Gastroesophageal sphincter (tissue), 4 donors: ENCODE measurements at places on chromosomes 1 and 21.

DNA sequence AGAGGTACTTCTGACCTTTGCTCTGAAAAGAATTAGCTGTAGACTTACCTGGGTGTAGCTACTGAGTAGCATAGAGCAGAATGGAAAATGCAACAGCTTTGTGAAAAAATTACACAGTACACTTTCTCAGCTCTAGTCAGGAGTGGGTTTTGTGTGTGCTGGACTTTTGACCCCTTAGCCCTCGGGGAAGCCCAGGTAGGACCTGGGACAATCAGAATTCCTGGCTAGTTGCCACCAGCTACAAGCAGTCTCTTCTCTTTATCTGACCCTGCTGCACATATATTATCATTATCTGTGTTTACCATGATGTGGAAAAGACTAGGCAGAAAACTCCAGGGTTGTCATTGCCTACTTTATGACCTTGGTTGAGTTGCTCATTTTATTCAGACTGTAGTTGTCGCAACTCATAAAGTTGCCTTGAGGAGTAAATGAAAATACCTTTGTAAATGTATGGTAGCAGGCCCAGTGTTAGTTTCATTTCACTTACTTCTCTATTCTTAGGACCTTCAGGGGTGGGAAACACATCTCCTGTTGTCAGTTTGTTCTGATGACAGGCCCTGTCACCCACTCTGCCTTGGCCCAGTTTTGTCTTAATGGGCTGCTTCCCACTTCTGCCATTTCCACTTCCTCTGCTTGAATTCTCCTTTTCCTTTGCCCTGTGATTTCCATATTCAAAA, 5.4 kb downstream of the NEK7 start:
- no peak for ATAC-seq

- no peak for ATAC-seq
Measured at GRCh38 chr1:89484092-89485038, 40.3 kb upstream of the LRRC8B start.

- ATAC-seq = no peak
Measured at GRCh38 chr21:31735511-31735992, 3.6 kb upstream of the SCAF4 start.

DNA sequence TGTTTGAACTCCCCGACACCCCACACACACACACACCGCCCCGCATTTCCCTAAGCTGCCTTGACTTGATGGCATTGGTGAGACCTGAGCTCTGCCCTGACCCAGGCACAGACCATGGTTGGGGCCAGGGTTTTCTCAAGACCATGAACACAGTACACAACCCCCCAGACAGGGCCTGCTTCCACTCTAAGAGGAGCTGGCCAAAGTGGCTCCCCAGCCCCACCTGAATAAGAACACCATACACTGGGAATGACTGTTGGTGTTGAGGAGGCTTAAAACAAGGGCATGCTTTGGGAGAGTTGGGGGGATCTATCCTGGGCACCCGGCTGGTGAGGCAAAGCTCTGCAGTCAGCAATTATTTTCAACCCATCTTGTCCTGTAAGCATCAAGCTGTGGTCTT, 77.6 kb upstream of the SYT6 start:
- no peak for ATAC-seq

DNA sequence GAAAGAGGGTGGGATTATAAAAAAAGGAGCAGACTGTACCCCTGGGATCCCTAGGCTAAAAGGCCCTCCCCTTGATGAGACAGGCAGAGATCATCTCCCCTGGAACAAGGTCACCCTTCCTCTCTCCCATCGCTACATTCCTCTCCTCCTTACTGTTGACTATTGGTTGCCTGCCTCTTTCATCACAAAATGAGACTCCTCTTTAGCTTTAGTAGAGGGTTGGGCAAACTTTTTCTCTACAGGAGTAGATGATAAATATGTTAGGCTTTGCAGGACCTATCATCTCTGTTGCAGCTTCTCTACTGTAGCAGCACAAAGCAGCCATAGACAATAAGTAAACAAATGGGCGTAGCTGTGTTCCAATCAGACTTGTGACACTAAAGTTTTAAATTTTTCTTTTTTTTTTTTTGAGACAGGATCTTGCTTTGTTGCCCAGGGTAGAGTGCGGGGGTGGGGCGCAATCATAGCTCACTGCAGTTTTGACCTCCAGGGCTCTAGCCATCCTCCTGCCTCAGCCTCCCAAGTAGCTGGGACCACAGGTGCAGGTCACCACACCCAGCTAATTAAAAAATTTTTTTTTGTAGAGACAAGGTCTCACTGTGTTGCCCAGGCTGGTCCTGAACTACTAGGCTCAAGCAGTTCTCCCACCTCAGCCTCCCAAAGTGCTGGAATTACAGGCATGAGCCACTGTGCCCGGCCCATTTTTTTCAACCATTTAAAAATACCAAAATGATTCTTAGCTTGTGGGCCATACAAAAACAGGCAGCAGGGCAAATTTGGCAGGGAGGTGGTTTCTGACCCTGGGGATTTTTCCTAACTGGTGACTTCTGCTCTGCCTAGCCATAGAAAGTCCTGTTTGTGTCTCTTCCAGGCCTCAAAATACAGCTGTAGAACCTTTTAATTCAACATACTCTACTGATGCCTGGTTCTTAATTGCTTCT, 15.1 kb downstream of the MCL1 start:
- no peak for ATAC-seq

- no peak for ATAC-seq
Measured at GRCh38 chr1:157626099-157626498, 28.2 kb upstream of the FCRL4 start.

- ATAC-seq = no peak
Measured at GRCh38 chr1:166819974-166820373, 19.3 kb upstream of the POGK start.

DNA sequence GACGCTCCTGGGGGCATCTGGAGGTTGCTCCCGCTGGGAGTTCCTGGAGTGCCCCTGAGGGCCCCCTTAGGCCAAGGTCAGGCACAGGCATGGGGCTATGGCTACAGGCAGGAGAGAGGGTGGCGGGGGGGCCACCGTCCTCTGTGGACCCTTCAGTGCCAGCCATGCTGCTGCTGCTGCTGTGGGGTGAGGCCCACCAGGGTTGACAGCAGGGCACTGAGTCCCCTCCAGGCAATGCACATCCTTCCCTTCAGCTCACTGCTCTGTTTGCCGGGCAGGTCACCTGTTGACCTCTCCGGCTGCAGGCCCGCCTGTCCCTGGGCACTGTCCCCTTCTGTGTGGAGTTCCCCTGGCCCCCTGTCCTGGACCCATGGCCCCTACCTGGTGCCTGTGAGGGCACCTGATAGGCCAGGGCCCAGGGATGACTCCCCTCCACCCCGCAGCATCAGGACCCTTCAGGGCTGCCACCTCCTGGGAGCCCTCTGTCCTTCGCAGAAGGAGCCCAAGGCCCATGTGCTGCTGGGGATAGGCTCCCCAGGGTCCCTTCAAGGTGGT, 34.1 kb upstream of the ADARB1 start:
- no peak for ATAC-seq

DNA sequence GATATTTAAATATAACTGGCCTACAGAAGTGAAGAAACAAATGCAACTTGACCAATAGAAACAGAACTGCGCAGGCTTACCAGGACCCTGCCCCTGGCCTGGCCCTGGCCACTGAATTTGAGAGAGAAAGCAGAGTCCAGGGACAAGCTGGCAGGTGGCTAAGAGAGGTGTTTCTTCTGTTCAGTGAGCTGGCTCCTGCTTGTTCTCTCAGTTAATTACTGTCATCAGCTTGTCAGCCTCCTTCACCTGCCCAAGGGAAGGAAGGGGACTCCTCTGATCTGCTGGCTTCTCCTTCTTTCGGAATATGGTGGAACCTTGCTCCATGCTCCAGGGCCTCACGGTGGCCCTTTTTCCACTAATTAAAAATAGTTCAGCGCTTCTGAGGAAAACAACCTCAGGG, 388.4 kb downstream of the DISC1 start:
- ATAC-seq = no peak

DNA sequence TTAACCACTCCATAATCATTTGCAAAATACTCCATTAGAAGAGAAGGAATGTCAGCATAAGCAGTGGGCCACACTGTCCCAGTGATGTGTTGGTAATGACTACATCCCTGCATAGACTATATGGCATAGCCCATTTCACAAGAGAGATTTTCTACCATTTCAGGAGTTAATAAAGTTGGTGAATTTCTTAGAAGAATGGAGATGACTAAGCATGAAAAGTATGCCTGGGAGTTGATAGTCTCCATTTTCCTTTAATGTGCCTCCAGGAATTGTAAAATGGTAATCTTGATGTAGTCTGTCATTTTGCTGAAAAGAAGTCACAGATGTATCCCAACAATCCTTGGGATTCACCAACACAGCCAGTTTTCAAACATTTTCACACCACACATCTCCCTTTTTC, 608.8 kb upstream of the CHRM3 start:
- no peak for ATAC-seq

GRCh38 chr1:206590025-206590758, 22.1 kb downstream of the EIF2D start:
- ATAC-seq = no peak

GRCh38 chr1:68617942-68618341, 121.1 kb upstream of the DEPDC1 start:
- no peak for ATAC-seq
